ENCODE measurements at places on chromosomes 3 and 15.

- DNase-seq, result no peak
Observed at GRCh38 chr15:76868740-76869139, 36.4 kb downstream of the SCAPER start.

GRCh38 chr3:69328963-69329302 lies 57.0 kb downstream of the FRMD4B start:
- no peak for DNase-seq

DNA sequence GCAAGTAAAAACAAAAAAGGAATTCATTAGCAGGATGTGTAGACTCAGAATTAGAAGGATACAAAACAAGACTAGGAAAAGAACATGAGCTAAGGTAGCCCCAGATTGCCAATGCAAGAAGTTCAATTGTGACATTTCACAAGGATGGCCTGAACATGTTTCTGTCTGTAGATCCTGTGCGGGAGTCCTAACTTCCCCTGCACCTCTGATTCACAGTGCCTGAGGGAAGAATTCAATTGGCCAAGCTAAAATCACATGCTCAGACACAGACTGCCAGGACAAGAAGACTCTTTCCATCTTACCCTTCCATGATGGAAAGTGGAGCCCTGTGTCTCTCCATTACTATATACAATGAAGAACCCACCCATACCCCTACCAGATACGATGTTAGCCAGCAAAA lies 251.5 kb downstream of the KCNH8 start:
- no peak for DNase-seq

DNA sequence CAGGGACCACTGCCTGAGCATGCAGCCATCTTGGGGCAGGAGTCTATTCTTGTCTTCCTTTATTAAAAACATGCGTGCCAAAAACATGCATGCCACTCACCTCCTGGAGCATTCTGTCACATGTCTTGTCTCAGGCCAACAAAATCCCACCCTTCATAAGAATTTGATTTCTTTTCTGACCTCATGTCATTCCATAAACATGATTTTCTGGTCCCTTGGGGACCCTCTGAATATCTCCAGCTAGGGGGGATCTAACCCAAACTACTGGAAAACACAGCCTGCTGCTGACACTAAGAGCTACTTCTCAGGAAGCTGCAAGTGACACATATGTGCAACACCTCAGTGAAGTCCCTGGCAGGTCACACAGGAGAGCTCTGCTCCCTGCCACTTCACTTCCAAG lies 26.8 kb upstream of the NOX5 start:
- no peak for DNase-seq

DNA sequence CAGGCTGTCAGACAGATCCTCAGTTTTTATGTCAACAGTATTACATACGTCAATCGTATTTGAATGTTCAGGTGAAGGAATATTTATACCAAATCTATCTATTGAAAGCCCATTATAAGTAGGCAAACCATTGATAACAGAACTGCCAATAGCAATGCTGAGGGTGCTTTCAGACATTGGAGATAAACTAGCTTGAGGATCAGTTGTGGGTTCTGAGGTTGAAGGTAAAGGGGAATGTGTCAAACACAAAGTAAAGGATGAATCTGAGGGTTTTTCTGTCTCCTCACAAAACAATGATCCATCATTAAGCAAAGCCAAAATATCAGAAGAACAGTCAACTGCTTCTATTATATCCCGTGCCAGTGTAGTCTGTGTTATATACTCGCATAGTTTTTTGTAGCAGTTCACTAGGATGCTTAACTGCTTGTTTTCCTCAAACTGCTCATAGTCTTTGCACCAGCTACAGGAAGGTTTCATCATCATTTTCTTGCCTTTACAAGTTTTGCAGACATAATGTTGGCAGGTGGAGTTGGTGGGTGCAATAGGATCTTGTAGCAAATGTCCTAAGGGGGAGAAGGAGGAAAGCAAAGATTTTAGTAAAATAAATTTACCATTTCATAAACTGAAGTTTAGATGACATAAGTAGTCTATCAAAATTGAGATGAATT lies 43.8 kb downstream of the MSL2 start:
- DNase-seq, result no peak

DNA sequence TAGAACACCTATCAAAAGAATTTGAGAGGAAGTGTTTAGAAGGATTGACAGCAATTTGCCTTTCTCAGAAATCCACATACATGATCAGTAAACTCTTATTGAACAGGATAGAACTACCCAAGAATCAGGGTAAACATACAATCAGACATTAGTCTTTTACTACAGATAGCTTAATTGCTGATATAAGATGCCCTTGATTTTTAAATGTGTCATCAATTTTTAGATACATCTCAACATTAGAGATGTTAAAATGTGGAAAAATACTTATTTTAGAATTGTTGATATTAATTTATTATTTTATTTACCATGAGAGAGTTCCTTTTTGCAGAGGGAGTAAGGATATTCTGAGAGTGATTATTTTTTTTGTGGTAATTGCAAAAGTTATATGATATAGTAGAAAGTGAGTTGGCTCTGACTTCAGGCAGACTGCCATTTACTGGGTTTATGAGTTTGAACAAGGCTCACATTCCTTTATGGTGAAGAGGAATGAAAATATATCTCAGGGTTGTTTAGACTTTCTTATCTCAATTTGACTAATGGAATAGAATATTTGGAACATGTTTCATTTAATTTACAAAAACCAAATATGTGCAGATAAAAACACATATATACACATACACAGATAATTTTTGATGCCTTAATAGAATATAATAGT lies 302.8 kb upstream of the GOLIM4 start:
- no peak for DNase-seq

GRCh38 chr3:191369616-191370010 lies 39.3 kb upstream of the UTS2B start:
- no peak for DNase-seq

- DNase-seq, result no peak
Observed at GRCh38 chr15:65841121-65841930, 28.0 kb upstream of the RAB11A start.

DNA sequence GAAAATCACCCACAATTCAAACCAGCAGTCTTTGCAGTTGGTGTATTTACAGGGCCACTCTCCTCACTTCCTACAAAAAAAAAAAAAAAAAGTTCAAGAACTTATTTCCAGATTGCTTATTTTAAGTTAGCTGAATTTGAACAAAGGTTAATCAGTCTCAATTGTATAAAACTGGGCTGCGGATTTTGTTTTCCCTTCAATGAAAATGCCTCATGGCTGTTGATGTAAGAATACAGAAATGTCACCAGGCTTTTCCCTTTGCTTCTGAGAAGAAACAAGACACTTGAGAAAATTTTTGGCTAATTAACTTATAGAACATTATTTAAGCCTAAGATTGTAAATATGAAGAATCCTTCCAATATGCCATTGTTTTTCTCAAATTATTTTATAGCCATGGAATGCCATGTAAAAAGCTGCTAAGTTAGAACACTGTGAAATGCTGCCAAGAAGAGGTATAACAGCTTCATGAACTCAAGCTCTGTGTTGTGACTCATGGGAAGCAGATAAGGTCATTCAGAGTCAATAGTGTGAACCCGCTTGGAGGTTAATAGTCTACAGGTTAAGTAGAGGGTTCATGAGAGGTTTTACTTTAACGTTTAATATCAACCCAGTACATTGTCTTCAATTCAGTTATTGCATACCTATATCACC lies 84.3 kb upstream of the ABI3BP start:
- DNase-seq, result no peak
